ENCODE measurements at places on chromosomes 6 and 20. TPM values are rescaled to one million over a fixed set of nuclear protein-coding genes. Genes with fewer than 3 reads are reported as not detected.

- DNase-seq, result no peak
Observed at GRCh38 chr6:105109955-105110895, 69.6 kb downstream of the POPDC3 start.

DNA sequence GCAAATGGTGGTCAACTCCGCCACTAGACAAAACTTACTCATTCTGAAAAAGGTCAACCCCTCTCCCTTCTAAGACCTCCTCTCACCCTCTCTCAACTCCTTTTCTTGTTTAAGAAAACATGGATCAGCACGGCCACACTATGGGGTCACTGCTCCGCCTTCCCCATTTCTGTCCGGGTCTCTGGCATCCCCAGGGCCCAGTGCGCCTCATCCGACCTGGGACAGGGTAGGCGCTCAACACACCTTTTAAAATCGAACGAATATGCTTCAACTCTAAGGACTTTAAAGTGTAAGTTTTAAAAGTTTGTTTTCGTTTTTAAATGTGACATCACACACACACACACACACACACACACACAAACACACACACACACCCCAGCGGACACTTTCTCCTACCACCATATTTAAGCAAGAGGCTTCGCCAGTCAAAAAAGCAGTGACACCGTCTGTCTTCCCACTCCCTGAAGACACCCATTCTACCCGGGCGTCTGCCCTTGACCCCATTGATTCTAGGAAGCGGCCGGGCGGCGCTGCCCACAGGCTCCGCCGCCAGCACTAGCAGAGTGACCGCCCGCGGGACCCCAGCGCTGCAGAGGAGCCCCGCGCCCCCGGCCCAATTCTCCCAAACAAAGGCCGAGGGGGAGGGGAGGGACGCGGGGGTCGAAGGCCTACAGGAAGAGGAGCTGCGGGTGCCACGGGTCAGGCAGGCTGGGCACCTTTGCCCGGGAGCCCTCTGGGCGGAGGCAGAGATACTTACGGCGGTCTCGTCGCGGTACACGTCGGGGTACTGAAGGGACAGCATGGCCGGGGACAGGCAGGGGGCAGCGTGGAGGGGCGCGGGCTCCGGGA lies 568 bp downstream of the PREP start:
- peak; percentile 41 for DNase-seq

DNA sequence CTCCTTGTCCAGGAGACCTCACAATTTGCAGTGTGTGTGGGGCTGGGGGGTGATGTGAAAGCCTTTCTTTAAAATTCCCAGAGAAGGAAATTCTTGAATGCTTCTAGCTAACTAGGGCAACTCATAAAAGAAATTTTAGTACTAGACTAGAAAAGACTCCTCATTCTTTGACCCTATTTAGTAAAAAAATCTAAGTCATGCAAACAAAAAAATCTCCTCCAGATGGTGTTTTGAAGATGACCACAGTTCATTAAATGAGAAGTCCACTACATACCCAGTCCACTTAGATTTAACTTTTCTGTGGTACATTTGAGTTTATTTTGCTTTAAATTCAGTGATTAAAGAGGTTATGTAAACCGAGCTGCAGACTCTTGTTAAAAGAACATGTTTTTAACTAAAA lies 67.5 kb downstream of the NDUFAF5 start:
- no peak for DNase-seq

- DNase-seq, result no peak
Observed at GRCh38 chr6:165770397-165771082, 107.5 kb upstream of the PDE10A start.

- no peak for DNase-seq
Observed at GRCh38 chr6:63527658-63528514, 44.4 kb upstream of the LOC128125822 start.

DNA sequence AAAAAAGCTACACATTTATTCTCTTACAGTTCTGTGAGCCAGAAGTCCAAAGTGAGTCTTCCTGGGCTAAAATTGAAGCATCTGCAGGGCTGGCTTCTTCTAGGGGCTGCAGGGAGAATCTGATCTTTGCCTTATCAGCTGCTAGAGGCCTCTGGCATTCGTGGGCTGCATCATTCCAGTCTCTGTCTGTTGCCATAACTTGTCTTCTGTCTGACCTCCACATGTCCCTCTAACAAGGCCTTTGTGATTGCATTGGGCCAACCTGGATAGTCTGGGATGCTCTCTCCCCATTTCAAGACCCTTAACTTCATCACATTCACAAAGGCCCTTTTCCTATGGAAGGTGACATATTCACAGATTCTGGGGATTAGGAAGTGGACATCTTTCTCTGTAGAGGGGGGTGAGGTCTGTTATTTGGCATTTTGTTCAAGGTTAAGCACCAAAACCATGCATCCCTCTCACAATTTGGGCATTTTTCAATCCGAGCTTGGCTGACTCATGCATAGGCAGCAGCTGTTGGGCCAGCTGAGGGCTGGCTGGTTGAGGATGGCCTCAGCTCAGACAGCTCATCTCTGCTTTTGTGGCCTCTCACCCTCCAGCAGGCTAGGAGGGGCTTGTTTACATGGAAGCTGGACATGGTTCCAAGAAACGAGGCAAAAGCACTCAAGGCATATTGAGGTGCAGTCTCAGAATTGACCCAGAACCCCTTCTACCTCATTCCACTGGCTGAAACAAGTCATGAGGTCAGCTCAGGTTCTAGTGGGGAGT lies 116.1 kb upstream of the NXT1 start:
- no peak for DNase-seq

- no peak for DNase-seq
Observed at GRCh38 chr6:128172752-128173682, 272.2 kb upstream of the THEMIS start.

DNA sequence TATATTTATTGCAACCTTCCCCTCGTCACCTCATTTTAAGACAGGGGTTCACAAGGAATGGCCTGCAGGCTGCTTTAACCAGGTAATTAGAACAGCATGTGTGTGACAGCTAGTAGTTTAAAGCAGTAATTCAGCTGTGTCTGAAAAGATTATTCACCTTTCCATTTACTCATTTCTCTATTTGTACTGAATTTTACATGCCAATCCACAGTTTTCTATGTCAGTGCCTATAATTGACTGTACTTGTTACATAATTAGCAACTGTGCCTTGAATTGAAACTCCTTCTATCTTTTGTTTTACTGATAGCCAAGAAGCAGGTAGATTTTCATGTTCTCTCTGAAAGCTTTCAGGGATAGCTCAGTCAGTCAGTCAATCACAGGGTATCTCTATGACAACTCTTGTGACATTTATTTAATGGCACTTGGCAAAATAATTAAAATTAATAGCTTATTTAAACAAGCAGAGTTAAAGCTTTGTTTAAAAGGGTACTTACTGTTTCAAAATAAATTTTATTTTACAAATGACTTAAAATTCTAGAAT lies 214.0 kb downstream of the ZFAND3 start:
- no peak for DNase-seq

DNA sequence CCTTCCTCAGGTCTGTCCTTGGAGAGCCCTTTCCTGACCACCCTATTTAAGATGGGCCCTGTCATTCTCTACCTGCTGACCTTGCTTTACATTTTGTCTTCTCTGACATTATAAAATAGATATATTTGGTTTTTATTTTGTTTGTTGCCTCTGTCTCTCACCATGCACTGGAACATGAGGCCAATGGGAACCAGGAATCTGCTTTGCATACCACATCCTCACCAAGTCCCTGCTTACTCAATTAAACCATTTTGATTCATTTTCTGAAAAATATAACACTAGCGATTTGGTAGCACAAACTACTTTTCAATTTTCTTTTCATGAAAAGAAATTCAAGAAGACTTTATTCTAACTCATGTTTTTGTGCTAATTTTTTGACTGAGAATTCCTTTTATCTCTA lies 32.8 kb upstream of the POPDC3 start:
- DNase-seq, result peak; percentile 22

Gene CAP2
- total RNA-seq, result not detected

Gene TPD52L1
- total RNA-seq, result 1.3 TPM

Gene E2F1
- 66.8 TPM for total RNA-seq

Gene NTSR1
- not detected for total RNA-seq

Gene AGER
- 23.5 TPM for total RNA-seq

Gene SLC17A1
- not detected for total RNA-seq

Gene MAP7
- 1.2 TPM for total RNA-seq

Gene FOXC1
- total RNA-seq, result 0.05 TPM
